ENCODE measurements at places on chromosomes 12 and 14.
A peak's percentile ranks its signal among the peaks of the same experiment; 100 is the strongest.

GRCh38 chr14:95047754-95048153 lies 109.6 kb downstream of the DICER1 start:
- no peak for DNase-seq

GRCh38 chr14:75147423-75148071 lies 20.7 kb upstream of the NEK9 start:
- DNase-seq, result peak; percentile 35

DNA sequence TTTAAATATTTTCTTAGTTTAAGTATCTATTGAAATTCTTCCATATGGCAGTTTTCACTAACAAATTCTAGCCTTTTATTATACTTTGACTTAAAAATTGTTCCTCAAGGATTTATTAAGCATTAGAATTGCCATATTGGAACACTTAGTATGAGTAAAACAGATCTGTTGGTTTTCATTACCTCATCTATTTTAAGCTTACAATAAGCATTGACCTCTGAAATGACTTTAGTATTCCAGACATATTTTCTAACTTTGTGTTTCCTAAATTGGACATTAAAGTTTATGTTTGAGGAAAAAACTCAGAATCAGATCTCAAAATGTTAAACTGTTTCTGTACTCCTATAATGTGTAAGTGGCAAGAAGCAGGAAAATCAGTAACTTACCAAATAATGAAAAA lies 48.4 kb downstream of the CSRP2 start:
- DNase-seq, result no peak

GRCh38 chr12:99235381-99235780 lies 412.2 kb upstream of the GARIN6 start:
- DNase-seq, result no peak

DNA sequence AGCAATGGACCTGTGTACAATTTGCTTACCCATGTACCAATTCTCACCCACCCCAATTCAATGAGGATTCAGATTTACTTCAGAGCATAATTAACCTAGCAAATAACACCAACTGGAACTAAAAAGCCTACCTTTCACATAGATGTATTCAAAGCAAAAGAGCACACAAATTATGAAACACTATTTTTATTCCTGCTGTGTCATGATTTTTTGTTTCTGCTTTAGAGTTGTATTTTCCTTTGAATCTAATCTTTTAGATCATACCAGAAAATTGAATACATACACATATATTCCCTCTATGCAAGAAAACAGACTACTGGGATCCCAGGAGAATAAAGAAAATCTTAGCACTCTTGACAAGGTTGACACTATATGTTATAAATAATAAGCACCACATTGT lies 5.9 kb downstream of the KICS2 start:
- no peak for DNase-seq

DNA sequence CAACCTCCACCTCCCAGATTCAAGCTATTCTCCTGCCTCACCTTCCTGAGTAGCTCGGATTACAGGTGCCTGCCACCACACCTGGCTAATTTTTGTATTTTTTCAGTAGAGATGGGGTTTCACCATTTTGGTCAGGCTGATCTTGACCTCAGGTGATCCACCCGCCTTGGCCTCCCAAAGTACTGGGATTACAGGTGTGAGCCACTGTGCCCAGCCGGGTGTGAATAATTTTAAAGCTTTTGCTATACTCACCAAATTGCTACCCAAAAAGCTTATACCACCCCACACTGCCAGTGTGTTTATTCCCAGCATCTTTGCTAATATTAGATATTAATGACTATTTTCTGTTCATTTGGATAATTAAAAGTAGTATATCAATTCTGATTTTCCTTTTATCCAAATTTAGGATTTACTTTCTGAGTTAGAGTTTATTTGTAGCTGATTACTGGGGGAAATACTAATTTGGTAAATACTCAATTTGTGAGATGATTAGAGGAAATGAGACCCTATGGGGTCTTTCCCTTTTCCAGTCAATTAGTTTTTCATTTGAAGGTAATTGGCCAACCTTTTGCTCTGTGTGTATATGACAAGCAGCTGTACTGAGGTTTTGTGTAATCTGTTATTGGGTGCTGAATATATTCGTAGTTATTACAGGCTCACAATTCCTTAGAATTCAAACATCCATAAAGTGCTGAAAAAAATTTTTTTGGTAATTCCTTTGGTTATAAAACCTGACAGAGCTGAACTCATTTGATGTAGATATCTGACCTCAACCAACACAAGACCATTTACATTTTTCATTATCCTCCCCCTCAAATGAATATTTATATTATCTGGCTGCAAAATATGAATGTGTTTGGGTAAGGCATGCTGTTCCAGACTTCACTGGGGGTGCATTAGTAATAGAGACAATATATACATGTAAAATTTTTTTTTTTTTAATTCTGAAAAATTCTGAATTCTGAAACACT lies 73.6 kb downstream of the ANO6 start:
- no peak for DNase-seq

GRCh38 chr12:108565976-108566375 lies 3.6 kb downstream of the ISCU start:
- DNase-seq, result no peak

GRCh38 chr12:132253698-132254480 lies 75.5 kb downstream of the GALNT9 start:
- DNase-seq, result no peak

DNA sequence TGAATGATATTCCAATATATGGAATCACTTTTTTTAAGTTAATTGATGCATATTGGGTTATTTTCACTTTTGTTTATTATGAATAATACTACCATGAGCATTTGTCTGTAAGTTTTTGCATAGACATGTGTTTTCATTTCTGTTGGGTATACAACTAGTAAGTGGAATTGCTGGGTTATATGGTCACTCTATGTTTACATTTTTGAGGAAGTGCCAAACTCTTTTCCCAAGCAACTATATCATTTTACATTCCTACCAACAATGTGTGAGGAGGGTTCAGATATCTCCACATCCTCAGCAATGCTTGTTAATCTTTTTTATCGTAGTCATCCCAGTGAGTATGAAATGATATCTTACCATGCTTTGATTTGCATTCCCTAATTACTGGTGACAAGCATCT lies 64.0 kb downstream of the MON2 start:
- DNase-seq, result no peak

DNA sequence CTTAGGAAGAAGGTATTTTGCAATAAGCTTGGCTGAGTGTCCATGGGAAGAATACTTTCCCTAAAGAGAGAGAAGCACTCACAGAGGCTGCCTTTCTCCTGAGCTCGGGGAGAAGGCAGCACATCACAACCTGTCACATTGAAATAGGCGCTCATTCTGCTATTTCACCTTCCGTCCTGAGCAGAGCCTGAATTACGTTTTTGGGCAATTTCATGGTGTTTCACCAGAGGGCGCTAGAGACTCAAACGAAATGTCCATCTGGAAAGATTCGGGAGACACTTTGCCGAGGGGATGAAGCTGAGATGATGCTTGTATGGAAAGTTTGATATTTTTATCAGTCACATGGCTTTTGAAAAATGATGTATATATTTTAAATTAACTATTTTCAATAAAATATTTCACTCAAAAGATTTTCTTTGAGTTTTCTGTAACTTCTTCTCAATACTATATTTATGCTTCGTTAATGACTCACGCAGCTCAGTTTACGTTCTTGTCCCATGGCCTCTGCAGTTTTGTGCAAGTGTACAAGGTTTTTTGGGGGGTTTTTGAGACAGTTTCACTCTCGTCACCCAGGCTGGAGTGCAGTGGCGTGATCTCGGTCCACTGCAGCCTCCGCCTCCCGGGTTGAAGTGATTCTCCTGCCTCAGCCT lies 17.4 kb upstream of the B4GALNT3 start:
- peak; percentile 86 for DNase-seq

GRCh38 chr14:54105898-54106297 lies 149.3 kb upstream of the BMP4 start:
- no peak for DNase-seq

GRCh38 chr14:84029720-84030119 lies 1500.2 kb upstream of the FLRT2 start:
- DNase-seq, result no peak

- no peak for DNase-seq
Observed at GRCh38 chr12:30110958-30111586, 327.3 kb upstream of the TMTC1 start.

GRCh38 chr12:31233061-31233730 lies 92.8 kb downstream of the SINHCAF start:
- DNase-seq, result no peak

GRCh38 chr12:93094988-93095737 lies 166.1 kb upstream of the EEA1 start:
- DNase-seq, result no peak

DNA sequence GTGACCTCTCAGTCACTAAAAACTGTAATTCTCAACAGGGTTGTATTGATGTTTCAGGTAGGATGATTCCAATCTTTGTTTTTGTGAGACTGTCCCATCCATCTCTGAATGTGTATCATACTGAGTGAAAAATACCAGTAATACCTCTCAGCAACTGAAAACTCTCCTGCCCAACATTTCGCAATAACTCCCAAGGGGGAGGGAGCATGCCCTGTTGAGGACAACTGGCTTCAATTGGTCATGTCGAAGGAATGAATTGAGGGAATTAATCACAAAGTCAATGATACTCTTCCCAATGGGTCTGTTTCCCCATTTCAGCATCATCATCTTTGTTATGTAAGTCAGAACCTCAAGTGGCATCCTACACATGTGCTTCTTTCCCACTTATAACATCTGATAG lies 102.4 kb upstream of the E2F7 start:
- no peak for DNase-seq

GRCh38 chr12:53288322-53288721 lies 7.0 kb upstream of the PFDN5 start:
- no peak for DNase-seq

DNA sequence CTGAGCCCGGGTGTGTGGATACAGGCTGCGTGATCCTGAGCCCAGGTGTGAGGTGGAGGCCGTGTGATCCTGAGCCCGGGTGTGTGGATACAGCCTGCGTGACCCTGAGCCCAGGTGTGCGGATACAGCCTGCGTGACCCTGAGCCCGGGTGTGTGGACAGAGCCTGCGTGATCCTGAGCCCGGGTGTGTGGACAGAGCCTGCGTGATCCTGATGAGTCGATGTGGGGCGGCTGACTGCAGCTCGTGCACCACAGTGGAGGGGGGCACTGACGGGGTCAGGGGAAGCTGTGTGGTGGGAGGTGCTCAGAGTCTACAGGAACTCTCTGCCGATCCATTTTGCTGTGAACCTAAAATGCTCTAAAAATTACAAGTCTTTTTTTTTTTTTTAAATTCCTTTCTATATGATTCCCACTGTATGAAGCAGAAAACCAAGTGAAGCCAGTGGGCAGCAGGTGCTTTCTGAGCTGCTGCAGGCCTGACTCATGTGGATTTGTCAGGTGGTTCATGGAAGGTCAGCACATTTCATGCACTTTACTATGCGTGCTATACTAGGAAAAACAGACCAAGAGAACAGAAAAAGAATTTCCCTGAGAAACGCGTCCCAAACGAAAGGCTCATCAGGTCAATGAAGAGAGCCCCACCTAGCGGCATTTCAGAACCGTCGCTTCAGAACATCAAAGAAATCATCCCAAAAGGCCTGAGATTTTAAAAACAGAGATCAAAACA lies 19.3 kb downstream of the BRF1 start:
- DNase-seq, result no peak

GRCh38 chr12:52267699-52268098 lies 6.7 kb upstream of the KRT86 start:
- DNase-seq, result no peak

- DNase-seq, result no peak
Observed at GRCh38 chr12:75850721-75851462, 180.7 kb downstream of the PHLDA1 start.

DNA sequence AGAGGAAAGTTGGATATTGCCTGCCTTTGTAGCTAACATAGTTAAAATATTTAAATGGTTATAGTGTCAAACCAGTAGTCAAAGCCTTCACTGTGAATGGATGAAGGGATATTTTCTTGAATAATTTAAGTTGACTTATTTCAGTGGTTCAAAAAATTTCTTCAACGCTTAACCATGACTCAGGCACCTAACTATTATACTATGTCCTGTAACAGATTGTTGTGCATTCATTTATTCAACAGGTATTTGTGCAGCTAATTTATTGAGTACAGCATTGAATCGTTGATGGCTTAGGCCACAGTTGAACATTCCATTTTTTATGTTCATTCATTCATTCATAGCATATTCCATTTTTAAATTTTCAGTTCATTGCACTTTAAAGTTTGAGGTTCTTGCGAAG lies 9.2 kb downstream of the HIF1A start:
- DNase-seq, result no peak

DNA sequence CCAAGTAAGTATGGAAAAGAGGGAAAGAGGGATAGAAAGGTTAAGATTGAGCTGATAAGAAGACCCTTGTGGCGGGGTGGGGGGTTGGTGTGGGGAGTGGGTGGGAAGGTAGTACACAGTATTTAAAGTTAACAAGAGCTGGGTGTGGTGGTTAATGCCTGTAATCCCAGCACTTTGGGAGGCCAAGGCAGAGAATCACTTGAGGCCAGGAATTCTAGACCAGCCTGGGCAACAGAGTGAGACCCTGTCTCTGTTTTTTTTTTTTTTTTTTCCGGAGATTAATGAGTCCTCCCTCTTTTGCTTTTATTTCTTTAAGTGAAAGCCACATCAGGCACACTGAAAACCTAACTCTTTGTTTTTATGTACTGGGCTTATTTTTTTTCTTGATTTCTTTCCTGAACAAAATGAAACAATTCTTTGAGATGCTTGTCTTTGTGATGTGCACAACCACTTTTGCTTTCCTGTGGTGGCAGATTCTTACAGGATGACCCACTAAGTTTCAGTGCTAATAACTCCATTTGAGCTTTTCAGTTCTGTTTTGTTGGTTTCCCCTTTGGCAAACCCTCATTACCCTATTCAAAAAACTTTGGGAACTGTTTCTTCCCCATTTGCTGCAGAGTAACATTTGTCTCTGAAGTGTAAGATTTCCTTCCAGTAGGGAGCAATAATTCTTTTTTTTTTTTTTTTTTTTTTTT lies 54.8 kb downstream of the WNK1 start:
- no peak for DNase-seq

- no peak for DNase-seq
Observed at GRCh38 chr12:30859226-30859625, 67.3 kb upstream of the TSPAN11 start.

DNA sequence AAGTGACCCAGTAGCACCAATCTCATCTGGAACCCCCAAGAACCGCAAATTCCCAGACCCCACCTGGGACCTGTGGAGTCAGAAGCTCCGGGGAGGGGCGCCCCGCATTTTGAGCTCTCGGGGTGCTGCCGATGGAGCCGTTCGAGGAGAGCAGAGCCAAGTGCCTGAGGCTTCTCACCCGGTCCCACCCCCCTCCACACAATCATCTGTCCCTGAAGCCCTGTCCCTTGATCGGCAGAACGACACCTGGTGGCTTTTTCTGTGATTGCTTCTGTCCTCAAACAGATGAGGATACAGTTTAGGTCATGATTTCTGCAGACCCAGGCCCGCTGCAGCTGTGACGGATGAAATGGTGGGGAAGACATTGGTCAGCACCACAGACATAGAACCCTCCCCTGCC lies 74.7 kb downstream of the NOC4L start:
- peak; percentile 16 for DNase-seq

- no peak for DNase-seq
Observed at GRCh38 chr14:50647753-50648152, 20.4 kb downstream of the SAV1 start.

- no peak for DNase-seq
Observed at GRCh38 chr14:36756226-36756625, 94.6 kb downstream of the PAX9 start.

GRCh38 chr14:72901361-72901760 lies 7.5 kb upstream of the DPF3 start:
- DNase-seq, result no peak
